AG09319 (cell line): ENCODE measurements at places on chromosomes 4 and X.
A peak's percentile ranks its signal among the peaks of the same experiment; 100 is the strongest.

DNA sequence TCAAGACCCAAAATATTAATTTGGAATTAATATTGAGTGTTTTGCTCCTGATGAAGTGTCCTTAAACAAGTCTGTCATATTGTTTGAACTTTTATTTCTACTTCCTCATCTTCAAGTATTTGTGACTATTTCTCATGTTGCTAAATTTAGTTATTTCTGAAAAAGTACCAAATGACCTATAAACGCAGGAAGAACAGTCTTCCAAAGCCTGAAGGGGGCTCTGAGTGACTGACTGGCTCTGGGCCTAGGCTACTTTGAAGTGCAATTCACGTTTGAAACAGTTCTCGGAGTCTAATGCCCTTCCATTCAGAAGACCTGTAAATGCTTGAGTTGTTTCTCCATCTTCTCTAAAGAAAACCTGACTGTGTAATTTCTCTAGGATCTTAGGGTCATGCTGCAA is 26.5 kb downstream of the GALNT7 start:
- no peak for DNase-seq

DNA sequence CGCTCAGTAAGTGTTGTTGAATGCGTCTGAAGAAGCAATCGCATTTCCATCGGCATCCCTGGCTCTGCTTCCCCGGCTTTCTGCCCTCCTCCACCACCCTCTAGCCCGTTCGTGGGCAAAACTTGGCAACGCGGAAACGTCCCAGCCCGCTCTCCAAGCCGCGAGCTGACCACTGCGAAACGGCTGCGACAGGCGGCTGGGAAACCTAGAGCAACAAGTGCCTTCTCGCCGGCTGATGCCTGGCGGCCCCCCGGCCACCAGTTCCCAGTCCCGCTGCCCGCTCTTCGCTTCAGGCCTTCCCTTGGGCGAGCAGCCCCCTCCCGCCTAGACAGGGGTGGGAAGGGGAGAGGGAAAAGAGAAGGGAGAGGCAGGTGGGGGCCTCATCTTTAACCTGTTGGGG is 837 bp downstream of the CITED1 start:
- no peak for DNase-seq

DNA sequence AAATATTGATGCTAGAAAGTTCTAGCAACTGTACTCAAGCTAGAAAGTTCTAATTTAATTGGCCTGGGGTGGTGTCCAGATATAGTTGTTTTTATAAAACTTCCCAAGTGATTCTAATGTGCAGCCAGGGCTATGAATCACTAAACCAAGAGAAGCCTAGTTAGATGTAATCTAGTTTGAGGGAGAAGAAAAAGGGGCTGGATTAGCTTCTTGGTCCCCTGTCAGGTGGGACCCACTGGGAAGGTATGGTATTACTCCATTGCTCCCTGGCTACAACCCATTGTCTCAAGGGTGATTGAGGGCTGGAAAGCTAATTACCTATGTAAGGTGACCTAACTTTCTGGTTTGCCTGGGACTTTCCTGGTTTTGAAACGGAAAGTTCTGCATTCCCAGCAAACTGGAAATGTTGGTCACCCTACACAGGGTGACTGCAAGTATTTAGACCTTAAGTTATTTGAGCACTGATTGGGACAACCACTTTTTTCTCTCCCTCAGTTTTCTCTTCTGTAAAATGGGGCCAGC is 23.9 kb upstream of the MSN start:
- no peak for DNase-seq

DNA sequence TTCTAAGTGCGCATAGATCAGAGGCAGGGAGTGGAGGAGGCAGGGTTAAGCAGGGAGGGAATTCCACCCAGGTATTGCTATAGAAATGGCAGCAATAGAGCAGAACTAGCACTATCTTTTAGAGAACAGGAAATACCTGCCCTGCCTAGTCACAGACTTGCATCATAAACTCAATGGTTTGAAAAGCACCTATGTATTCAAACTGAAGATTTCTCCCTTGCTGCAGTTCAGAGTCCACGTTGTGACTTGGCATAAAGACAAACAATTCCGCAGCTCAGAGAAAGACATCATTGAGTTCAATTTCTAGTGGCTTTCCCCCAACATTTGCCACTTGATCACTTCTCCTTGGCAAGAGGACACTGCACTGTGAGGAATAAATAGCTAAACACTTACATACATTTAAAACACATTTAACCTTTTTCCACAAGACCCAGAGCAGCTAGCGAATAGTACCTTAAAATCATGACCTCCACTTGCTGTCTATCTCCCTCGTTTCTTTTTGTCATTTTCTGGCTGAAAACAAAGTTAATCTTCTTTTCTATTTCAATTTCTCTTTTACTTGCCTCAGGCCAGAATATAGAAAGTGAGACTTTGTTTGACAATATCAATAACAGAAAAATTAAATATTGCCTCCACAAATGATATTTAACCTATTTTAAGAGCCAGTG is 42.4 kb downstream of the SLC7A11 start:
- DNase-seq, result no peak

GRCh38 chrX:65706041-65706828 is 38.8 kb downstream of the MSN start:
- no peak for DNase-seq

DNA sequence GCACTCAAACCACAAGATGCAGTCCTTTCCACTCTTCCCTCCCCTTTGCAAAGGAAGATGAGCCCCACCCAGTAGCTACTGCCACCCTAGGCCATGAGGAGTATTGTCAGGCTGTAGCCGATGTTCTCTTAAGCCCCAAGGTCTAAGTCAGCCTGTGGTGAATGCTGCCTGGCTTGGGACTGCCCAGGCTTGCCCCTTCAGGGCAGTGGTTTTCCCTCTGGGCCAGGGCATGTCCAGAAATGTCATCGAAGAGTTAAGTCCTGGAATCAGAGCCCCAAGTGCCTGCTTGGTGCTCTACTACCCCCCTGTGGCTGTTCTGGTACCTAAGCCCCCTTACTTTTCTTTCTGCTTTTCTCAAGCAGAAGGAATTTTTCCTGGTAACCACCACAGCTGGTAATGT is 11.8 kb upstream of the PGK1 start:
- DNase-seq, result no peak

DNA sequence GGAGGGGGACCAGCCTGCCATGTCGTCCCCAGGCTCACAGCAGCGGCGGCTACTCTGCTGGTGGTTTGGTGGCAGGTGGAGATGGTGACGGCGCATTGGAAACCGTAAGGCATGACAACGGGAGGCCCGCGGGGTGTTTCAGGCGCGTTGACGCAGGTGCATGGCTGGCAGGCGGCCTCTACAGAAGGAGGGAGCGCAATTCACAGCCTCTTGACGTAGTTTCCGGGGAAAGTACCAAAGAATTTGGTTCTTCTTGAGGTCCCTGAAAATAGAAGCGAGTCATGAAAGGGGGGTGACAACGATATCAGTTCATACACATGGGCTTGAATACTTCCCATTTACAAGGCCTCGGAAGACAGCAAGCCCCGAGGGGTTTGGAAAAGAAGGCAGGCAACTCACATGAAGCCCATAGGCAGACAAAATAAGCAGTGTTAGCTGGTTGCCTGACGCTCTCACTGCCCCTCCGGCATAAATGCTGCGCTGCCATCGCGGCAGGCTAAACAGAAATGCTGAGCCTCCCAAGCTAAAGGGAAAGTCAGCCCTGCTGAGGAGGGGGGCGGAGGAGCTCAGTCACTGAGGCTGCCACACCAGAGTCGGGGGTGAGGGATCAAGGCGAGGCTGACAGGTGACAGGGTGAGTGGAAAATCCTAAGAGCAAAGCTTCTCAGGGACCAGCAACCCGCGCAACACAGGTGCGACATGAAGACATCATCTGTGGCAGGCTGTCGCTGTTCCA is 52.3 kb upstream of the PDLIM3 start:
- DNase-seq, result no peak

GRCh38 chr4:76540486-76540885 is 105.5 kb downstream of the SHROOM3 start:
- no peak for DNase-seq

- DNase-seq, result no peak
Measured at GRCh38 chr4:99507762-99508161, 3.1 kb upstream of the C4orf17 start.

- DNase-seq, result peak; percentile 28
Measured at GRCh38 chrX:17500145-17500579, 125.2 kb downstream of the NHS start.
